HFFc6 (cell line): ENCODE measurements at places on chromosomes 1 and 21.

DNA sequence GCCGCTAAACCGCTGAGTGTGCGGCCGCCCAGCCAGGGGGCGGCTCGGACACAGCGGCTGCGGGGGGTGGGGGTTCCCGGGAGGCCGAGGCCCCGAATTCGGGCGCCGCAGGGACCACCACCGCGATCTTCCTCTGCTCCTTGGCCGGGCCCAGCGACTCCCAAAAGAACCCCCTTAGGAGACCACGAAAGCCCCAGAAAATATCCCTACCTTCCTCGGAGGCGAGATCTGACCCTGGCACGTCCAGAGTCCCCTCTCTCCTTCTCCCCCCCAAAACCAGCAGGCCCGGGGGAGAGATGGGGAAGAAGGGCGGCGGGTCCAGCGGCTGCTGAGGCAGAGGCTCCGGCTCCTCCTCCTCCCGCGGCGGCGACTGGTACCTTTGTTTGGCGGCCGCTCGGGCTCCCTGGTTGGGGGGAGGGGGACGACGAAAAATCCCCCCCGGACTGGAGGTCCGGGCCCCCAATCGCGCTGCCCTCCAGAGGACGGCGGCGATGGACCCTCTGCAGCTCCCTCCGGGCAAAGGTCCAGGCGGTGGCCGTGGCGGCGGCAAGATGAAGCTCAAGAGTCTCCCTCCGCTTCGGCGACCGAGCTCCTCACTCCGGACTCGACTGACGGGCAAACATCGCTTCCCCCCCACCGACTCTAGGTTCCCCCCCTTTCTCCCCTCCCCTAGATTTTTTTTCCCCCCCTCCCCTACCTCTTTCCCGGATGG is at the start of gene ARID4B:
Gene ARID4B, minus strand, starts transcription at position 621 of the 712 bp plus-strand sequence. CDS start 1,260 bp downstream, outside the sequence.
- DNase-seq: no peak

- no peak for DNase-seq
Observed at GRCh38 chr1:31346785-31347184, 26.1 kb downstream of the FABP3 start.

DNA sequence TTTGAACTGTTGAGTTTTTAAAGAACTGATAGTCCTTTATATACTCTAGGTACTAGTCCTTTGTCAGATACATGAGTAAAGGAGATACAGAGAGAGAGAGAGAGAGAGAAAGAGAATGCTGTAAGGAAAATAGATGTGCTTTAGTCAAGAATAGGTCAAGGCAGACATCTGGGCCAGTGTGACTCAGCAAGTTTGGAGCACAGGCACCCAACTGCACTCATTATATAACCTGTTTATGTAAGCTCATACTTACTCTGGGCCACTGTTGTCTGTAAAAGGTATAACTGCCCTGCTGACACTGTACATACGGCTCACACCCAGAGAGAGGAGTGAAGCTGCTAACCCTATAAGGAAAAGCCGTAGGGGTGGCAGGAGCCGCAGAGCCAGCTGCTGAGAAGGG is 32.2 kb upstream of the AKT3 start:
- peak; percentile 52 for DNase-seq

- DNase-seq: no peak
Observed at GRCh38 chr1:110076789-110077500, 6.5 kb upstream of the ALX3 start.

GRCh38 chr1:22143065-22144033 is at the start of gene WNT4:
Gene WNT4 (minus strand): TSS chr1:22143097. CDS start chr1:22142922, 175 bp downstream.
- no peak for DNase-seq

- DNase-seq: no peak
Observed at GRCh38 chr1:28740118-28740517, 3.4 kb downstream of the YTHDF2 start.

DNA sequence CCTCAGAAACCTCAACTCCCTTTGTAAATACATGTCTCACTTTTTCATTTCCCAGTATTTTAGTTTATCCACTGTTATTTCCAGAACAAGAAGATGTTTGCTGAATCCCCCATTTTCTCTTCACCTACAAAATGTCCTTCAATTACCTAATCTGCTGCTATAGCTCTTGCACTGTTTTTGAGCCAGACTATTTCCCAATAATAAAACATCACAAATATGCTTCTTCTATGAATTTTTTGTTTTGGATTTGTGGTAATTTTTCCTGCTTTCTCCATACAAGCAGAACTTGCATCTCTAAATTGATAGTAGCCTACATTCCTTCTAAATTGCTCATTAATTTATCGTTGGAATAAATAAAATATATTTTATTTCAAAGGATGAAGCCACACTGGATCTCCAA is 199.6 kb upstream of the C1orf87 start:
- DNase-seq: no peak

DNA sequence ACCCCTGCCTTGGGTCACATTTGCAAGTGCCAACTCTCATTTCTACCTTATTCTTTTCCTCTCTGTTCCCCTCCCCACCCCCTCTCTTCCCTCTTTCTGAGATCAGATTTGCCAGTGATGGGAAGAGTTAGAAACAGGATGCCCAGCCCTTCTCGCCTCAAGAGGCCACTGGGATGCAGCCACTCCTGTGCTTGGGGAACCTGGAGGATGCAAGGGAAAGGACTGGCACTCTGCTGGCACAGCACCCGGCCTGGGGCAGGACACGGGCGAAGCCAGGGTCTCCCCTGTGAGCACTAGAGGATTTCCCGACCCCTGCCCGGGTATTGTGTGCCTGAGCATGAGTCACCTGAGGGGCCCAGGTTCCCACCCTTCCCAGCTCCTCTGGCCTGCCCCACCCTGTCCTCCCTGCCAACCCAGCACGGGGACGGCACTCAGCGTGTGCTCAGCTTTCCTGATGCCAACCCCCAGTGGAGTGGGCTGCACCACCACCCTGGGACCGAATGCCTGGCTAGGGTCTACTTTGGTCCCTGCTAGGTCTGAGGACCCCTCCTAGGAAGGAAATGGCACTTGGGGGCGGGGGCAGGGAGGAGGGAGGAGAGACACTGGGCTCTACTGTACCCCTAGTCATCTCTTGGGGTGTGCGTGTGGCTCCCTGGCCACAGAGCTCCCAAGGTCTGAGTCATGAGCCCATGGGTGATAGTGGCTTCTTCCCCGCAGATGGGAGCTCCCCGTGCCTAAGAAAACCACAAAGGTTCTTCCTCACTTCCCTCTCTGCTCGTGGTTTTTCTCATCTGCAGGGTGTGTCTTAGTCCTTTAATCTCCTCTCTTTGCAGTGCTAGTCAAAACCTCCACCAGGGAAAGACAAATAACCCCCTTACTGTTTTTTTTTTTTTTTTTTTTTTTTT is 12.4 kb downstream of the LMNA start:
- peak; percentile 97 for DNase-seq

- DNase-seq: no peak
Observed at GRCh38 chr1:19123837-19124236, 86.2 kb downstream of the UBR4 start.

- no peak for DNase-seq
Observed at GRCh38 chr1:38044221-38045215, 2.1 kb downstream of the POU3F1 start.

GRCh38 chr21:25862112-25862511 is 127.3 kb downstream of the GABPA start:
- DNase-seq: no peak

- DNase-seq: peak; percentile 6
Observed at GRCh38 chr1:215957663-215958062, 390.6 kb downstream of the KCTD3 start.

- DNase-seq: no peak
Observed at GRCh38 chr1:100524355-100524754, 13.6 kb upstream of the GPR88 start.

DNA sequence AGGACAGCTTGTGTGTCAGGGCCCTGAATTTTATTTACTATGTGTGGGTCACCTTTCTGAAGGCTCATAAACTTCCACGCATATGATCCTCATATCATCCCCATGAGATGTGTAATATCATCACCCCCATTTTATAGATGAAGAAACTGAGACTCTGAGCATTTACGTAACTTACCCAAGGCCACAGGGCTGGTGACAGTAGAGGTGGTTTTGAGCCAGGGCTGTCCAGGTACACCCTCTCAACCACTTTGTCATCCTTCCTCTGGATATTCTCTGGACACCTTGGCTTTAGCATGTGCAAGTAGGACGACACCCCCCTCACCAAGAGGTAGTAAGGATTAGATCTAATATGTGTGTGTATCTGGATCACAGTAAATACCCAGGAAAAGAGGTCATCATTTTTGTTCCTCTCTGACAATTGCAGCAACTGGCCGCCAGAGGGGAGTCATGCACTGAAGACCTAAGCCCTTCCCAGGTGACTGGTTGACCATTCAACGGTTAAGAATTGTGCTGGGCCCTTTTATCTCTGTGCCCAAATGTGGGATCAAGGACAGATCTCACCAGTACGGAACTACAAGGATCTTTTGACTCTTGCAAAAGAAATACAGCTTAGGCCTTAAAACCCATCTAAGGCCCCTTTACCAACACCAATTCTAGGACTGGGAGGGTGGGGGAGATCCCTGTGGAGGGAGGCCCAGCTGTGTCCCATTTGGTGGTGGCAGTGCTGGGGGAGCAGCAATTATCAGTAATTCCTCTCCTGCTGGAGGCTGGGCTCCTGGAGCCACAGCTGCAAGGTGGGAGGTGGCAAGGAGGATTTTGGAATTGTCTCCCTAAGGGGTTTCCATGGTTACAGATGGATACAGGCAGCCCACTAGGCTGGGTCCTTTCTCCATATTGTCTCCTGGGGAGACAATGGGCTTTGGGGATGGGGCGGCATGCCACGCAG is 13.7 kb upstream of the E2F2 start:
- peak; percentile 76 for DNase-seq

DNA sequence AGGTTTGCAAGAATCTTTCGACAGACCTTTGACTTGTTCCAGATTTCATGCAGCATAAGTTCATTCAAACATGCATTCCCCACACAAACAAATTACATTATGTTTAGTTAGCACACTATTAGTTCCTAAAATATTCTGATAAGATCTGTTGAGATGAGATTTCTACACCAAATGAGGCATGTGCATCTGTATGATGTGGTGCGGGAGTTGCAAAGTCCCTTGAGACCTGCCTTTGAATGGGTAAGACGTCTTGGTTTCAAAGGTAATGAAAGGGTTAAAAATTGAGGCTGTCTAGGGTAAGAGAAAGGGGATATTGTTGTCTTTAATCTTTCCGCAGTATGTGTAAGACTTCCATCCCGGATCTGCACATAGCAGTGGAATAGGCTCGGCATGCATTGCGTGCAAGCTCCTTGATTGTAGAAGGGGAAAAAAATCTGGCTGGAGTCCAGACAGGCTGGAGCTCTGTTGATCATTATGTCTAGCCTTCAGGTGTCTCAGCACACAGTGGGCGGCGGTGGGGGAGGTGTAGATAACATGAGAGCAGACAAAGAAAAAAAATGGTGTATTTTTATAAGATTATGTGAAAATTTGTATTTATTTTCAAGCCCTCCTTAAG is 296.6 kb downstream of the PTPRC start:
- peak; percentile 91 for DNase-seq

- no peak for DNase-seq
Observed at GRCh38 chr1:22628698-22629444, 7.6 kb upstream of the C1QA start.

GRCh38 chr21:33069994-33070743 is at the start of gene OLIG1:
Gene OLIG1 (plus strand): TSS chr21:33070141. CDS start chr21:33070247, 106 bp downstream.
- DNase-seq: no peak

- DNase-seq: no peak
Observed at GRCh38 chr21:14968029-14968428, 96.8 kb downstream of the NRIP1 start.

DNA sequence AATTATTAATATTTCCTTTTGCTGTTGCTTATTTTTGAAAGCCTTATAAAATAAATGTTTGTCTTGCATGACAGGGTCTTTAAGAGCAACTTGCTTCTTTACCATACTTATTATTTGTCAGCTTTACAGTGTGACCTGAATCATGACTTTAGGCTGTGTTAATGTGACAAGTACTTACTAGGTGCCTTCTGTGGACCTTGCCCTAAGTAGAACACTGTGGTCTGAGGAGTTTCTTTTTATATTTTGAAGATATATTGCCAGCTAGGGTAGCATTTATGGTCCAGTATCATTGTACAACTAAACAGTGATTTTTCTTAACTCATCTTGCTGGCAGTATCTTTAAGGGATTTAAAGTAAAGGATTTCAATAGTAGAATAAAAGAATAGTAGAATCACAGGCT is 45.4 kb upstream of the LAMC2 start:
- no peak for DNase-seq

GRCh38 chr1:115036814-115037507 is 7.3 kb downstream of the TSHB start:
- DNase-seq: no peak

- no peak for DNase-seq
Observed at GRCh38 chr1:60657926-60658325, 424.4 kb upstream of the NFIA start.

GRCh38 chr1:95742591-95743089 is 508.6 kb downstream of the RWDD3 start:
- DNase-seq: no peak

DNA sequence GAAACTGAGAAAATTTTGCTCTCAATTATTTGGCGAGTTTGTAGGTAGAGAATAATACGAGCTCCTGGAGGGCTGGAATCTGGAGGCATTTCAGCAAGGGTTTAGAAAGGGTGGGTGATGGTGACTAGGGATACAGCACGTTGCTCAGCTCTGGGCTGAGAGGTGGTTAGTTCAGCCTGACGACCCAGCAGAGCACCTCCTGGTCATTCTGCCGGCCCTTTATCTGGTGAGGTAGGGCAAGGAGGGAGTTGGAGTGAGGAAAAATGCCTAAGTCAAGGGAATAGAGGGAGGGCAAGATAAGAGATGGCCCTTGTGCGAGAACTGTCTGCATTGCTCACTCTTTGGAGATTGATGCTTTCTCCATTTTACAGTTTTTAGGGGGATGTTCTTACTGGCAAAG is 19.1 kb downstream of the GALNT2 start:
- no peak for DNase-seq

DNA sequence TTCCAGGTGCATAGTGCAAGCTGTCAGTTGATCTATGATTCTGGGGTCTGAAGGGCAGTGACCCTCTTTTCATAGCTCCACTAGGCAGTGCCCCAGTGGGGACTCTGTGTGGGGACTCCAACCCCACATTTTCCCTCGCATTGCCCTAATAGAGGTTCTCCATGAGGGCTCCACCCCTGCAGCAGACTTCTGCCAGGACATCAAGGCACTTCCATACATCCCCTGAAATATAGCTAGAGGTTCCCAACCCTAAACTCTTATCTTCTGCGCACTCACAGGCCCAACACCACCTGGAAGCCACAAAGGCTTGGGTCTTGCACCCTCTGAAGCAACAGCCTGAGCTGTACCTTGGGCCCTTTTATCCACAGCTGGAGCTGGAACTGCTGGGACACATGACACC is 65.7 kb upstream of the PKN2 start:
- DNase-seq: no peak

GRCh38 chr1:109890115-109890953 is 20.3 kb upstream of the CSF1 start:
- DNase-seq: no peak

DNA sequence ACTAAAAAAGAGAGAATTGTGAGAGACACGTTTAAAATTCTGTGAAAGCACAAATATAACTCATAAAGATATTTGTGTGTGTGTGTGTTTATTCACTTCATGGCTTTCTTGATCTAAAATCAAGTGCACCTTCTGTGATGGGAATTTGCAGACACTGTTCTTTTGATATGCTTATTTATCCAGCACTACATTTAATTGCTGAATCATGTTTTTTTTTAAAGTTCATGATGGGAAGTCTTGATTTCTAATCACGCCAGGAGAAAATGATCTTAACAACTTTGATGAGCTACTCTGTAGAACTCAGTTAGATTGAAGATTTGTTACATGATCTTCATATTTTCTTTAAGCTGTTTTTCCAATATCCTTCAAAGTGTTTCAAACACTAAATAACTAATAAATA is 35.0 kb downstream of the KCNT2 start:
- DNase-seq: no peak
